ENCODE measurements at places on chromosomes 2 and 18. TPM values are rescaled to one million over a fixed set of nuclear protein-coding genes. Genes with fewer than 3 reads are reported as not detected.

DNA sequence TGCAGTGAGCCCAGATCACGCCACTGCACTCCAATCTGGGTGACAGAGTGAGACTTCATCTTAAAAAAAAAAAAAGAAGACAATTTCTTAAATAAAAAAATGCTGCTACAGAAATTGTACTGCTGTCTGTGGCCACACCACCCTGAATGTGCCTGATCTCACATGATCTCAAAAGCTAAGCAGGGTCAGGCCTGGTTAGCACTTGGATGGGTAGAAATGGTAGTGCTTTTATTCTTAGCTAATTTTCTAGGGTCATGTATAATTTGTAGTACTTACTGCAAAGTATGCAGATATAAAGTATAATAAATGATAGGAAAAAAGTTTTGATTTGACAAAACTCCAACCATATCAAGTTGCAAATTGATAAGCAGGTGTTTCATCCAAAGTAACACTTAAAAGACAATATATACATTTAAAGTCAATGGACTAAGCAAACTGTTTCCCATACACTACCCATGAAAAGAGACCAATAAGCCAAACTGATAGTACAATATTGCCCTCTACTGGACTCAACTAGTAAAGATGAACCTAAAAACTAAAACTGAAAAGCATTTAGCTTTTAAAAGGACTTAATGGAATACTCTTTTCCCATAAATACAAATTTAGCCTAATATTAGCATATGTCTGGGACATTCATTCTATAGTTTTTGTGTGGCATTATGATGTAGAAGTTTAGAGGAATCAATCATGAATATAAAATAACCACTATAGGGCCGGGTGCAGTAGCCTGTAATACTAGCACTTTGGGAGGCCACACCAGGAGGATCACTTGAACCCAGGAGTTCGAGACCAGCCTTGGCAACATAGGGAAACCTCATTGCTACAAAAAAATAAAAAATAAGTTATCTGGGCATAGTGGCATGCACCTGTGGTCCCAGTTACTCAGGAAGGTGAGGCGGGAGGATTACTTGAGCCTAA, 18.6 kb upstream of the PEX13 start:
- peak; percentile 7 for DNase-seq
- H3K27ac ChIP-seq = no peak overlapping the region
- H3K4me1 ChIP-seq = no peaks in the 10 kb centered on the region

DNA sequence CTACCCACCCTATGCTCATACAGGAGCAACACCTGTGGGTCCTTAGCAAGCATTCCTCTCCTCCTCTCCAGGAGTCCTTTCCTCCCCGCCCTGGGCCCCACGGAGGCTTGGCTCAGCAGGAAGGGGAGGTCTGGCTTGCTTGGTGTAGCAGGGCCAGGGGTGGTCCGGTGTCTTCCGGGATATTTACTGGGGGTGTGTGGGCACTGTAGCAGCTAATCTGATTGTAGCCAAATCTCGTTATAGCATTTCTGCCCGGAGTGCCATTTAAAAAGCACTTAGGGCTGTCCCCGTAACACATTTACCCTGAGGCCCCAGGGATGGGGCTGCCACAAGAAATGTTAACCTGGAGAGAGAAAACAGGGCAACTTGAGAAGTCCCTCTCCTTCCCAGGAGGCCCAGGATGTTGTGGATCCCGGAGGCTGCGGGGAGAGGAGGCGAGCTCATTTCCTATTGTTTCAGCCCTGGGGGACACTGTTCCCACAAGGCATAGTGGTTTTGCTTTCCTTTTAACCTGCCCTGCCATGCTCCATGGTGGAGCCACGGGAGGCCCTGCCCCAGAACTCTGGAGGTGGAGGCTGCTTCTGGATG, 134.5 kb downstream of the CLIP4 start:
- H3K36me3 ChIP-seq = no peaks in the 10 kb centered on the region
- no peaks in the 10 kb centered on the region for H3K27me3 ChIP-seq
- H3K4me1 ChIP-seq = no peaks in the 10 kb centered on the region
- DNase-seq = no peak
- no peak overlapping the region for H3K4me3 ChIP-seq

DNA sequence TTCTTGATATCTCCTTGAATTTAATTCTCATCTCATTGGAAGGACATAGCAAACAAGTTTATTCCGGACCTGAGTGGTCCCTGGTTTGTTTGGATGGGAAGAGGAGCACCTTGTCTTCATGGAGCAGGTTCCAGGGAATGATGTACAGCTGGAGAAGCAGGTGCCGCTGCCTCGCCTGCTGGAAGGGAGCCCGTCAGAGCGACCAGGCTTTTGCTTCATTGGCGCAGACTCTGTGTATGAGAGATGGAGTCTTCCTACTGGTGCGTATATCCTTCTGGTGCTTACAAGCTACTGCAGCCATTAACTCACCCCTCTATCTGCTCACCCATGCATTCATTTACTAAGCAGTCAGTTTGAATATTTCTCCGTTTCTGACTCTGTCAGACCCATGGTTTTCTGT, 11.6 kb upstream of the ALLC start:
- DNase-seq = no peak
- H3K27me3 ChIP-seq = no peaks in the 10 kb centered on the region
- H3K4me3 ChIP-seq = no peak overlapping the region
- H3K4me1 ChIP-seq = peaks cover 5% of the 10 kb centered on the region
- H3K36me3 ChIP-seq = no peaks in the 10 kb centered on the region

DNA sequence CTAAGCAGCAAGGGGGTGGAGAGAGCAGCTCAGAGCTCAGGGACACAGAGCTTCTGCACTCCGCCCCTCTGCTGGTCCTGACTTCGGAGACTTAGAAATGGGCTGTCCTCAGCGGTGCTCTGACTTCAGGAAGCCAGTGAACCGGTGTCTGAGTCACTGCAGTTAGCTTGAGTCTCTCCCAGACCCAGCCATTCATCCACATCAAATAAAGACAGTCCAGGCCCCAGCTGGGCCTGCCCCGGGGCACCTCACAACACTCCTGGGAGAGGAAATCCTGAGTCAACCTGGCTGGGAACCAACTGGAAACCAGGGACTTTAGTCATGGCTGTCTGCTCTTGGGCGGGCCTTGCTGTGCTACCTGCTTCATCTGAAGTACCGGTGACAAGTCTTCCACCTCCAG, 5.4 kb upstream of the ITGB6 start:
- no peak overlapping the region for H3K4me3 ChIP-seq
- no peak for DNase-seq
- H3K36me3 ChIP-seq = no peaks in the 10 kb centered on the region
- H3K4me1 ChIP-seq = no peaks in the 10 kb centered on the region

DNA sequence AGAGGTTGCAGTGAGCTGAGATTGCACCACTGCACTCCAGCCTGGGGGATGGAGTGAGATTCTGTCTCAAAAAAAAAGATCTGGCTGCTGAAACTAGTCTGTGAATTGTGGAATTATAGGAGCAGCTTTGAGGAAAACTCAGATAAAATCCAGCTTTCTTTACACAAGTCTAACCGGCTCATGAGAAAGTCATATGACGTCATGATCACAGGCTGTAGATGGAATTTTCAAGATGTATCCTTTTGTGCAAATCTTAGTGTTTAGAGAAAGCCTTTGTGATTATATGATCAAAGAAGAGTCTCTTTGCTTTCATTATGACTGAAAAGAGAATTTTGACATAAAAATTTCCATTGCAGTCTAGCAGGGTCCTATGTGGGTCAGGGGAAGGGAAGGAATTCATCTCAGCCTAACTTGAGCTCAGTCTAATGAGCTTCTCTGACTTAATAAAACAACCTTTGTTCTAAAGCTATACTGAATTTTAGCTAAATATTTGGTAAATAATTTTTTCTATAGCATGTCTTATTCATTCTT, 90.2 kb upstream of the NCK2 start:
- H3K36me3 ChIP-seq = no peaks in the 10 kb centered on the region
- no peak overlapping the region for H3K4me3 ChIP-seq
- no peaks in the 10 kb centered on the region for H3K27me3 ChIP-seq
- H3K27ac ChIP-seq = no peak overlapping the region
- no peak for DNase-seq
- no peaks in the 10 kb centered on the region for H3K4me1 ChIP-seq

- DNase-seq = no peak
- no peak overlapping the region for H3K27ac ChIP-seq
- no peaks in the 10 kb centered on the region for H3K4me1 ChIP-seq
- H3K36me3 ChIP-seq = no peaks in the 10 kb centered on the region
- H3K4me3 ChIP-seq = no peak overlapping the region
Observed at GRCh38 chr18:9716780-9717563, 8.9 kb downstream of the RAB31 start.

DNA sequence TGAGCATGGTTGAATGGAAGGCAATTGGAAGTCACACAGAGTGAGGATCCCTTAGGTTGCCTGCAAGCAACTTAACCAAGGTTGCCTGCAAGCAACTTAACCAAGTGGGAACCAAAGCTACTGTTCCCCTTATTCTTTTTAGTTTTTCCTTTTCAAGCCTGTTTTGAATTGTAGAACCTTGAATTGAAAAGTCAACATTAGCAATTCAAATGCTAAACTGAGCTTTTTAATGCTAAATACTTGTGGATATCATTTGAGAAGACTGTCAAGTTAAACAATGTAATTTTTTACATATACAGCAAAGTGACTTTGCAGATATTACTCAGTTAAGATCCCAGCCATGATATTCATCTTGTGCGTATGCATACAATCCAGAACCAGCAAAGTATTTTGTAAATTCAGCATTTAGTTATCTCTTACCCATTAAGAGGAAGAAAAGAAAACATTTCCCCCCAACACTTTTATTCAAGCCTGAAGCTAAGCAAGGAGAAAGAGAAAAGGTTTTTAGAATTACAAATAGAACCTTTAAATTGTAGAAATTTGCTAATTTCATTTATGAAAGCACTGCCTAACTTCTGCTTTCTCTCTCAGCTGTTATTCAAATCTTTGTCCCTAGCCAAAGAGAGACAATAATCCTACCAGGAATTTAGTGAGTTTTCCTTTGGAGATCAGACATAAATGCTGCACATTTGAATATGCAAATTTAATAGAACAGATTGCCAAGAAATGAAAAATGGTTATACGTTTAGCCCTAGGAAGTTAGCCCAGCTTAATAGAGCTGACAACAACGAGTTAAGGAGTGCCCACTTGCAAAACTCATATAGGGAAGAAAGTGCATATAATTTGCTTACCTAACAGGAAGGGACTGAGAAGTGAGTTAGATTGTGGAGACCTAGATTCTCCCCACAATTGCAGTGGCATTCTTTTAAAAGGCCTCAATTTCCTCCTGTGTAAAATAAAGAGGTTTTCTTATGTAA, 643.2 kb upstream of the PIK3C3 start:
- H3K27me3 ChIP-seq = no peaks in the 10 kb centered on the region
- DNase-seq = no peak
- H3K27ac ChIP-seq = no peak overlapping the region
- H3K4me3 ChIP-seq = no peak overlapping the region
- no peaks in the 10 kb centered on the region for H3K4me1 ChIP-seq
- H3K36me3 ChIP-seq = no peaks in the 10 kb centered on the region

DNA sequence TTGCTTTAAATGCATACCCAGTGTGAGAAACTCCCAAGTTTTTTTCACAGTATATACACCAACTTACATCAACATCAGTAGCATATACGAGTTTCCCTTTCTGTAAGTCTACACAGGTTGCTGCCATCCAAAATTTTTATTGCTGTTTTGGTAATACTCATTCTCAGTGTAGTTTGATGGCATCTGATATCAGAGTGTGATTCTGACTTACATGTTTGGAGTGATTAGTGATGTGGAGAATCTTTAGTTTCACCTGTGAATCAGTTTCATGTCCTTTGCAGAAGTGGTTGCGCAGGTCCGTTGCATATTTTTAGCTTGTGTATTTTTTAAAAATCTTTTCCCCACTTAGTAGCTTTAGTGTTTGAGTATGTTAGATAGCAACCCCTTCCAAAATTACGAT, 50.1 kb downstream of the CCDC74A start:
- no peak for DNase-seq
- no peak overlapping the region for H3K27ac ChIP-seq
- H3K27me3 ChIP-seq = no peaks in the 10 kb centered on the region
- H3K36me3 ChIP-seq = no peaks in the 10 kb centered on the region
- H3K4me3 ChIP-seq = no peak overlapping the region
- H3K4me1 ChIP-seq = no peaks in the 10 kb centered on the region

DNA sequence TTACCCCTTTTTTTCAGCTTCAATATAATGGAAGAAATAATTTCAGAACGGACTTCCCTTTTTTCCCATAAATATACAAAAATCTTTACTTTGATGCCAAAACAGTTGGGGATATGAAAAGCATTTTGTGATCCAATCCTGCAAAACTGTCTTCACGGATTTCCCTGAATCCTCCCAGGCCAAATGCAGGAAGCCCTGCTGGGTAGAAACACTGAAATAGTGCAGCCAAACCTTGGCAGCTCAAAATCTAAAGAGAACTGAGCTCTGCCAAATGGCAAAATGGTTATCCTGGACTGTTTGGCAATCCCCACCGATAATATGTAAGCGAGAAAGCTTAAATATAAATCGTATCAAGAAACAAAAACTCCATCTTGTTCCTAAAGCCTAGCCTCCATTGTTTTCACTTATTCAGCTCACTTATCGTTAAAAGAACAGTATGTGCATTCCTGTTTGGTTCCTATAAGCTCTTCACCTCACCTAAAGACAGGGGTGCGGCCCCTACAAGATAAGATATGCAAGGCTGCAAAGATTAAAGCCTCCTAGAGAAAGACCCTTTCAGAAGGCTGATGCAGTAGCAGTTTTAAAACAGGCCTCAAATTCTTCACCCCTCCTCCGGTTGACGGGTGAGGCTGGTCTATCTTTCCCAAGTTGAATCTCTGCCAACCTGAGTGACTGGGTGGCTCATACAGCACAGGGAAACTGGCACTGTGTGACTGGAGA, 48.6 kb downstream of the LAMA1 start:
- H3K4me3 ChIP-seq = no peak overlapping the region
- no peaks in the 10 kb centered on the region for H3K36me3 ChIP-seq
- no peaks in the 10 kb centered on the region for H3K27me3 ChIP-seq
- DNase-seq = no peak

- H3K27me3 ChIP-seq = no peaks in the 10 kb centered on the region
- no peaks in the 10 kb centered on the region for H3K36me3 ChIP-seq
- DNase-seq = no peak
- no peak within 1 kb of the TSS for H3K27ac ChIP-seq
- no peaks in the 10 kb centered on the region for H3K4me1 ChIP-seq
Observed at GRCh38 chr2:17816396-17817245, at the start of gene MSGN1. TSS of gene MSGN1 (plus strand) at chr2:17816460. CDS start at chr2:17816519, 59 bp downstream.

ITGA4 gene
- 142 TPM for total RNA-seq

ASAP2 gene
- 0.38 TPM for total RNA-seq

NT5C1B gene
- total RNA-seq = not detected

AQP12B gene
- not detected for total RNA-seq

TANC1 gene
- 0.13 TPM for total RNA-seq

KCNE4 gene
- not detected for total RNA-seq

SERPINB12 gene
- not detected for total RNA-seq

DNAJC5G gene
- not detected for total RNA-seq

TRPM8 gene
- total RNA-seq = not detected

SLC9A2 gene
- not detected for total RNA-seq

Measured in CD8-positive, alpha-beta memory T cell (primary cell).